Ascending aorta (tissue), 2 donors: ENCODE measurements at places on chromosomes 12 and 14. TPM values are rescaled to one million over a fixed set of nuclear protein-coding genes. Genes with fewer than 3 reads are reported as not detected.

DNA sequence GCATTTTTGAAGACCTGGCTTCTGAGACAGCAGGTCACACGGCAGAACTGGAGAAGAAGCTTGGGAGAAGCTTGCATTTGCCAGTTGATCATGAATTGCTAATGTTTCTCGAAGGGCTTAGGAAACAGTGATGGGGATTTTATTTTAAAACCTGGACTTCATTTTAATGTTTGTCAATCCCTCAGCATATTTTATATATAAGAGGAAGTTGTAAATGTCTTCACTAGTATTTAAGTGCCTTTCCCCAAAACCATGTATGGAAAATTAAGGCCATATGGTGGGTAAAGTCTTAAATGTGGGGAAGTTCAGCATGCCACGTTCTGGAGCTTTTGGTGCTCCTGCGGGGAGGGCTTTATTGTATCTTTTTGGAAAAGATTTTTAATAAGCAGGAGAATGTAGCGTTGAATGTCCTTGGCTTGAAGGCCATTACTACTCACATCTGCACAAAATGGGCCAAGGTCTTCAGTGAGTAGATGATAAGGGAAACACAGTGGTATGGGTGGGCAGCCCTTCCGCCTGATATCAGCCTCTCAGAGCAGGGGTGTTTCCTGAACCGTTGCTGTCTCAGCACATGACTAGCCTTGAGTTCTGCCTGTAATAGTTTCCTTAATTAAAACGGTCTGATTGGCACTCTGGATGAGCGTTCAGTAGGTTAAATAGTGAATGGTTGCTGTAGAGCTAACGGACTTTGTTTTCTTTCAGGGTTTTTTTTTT lies 511.4 kb downstream of the PCNX1 start:
- H3K36me3 ChIP-seq, result no peaks in the 10 kb centered on the region
- no peak for DNase-seq
- H3K4me3 ChIP-seq, result no peak overlapping the region
- H3K4me1 ChIP-seq, result no peaks in the 10 kb centered on the region
- no peak overlapping the region for H3K27ac ChIP-seq

GRCh38 chr14:33908540-33909223 lies 42.2 kb downstream of the EGLN3 start:
- no peak overlapping the region for H3K27ac ChIP-seq
- H3K27me3 ChIP-seq, result no peaks in the 10 kb centered on the region
- H3K4me3 ChIP-seq, result no peak overlapping the region
- no peak for DNase-seq
- no peaks in the 10 kb centered on the region for H3K36me3 ChIP-seq

ERP27 gene
- not detected for total RNA-seq

GRCh38 chr12:120225852-120226640 lies 25.1 kb upstream of the RPLP0 start:
- H3K27ac ChIP-seq, result no peak overlapping the region
- H3K36me3 ChIP-seq, result peaks cover 44% of the 10 kb centered on the region
- H3K4me1 ChIP-seq, result peaks cover 37% of the 10 kb centered on the region
- no peak for DNase-seq

ESRRB gene
- total RNA-seq, result 1.6 TPM

CAPZA3 gene
- not detected for total RNA-seq
